Fibroblast of lung (primary cell): ENCODE measurements at places on chromosomes 5 and 9.
A peak's percentile ranks its signal among the peaks of the same experiment; 100 is the strongest.

- peak; percentile 12 for DNase-seq
Observed at GRCh38 chr9:88041447-88041846, 67.1 kb upstream of the CDK20 start.

DNA sequence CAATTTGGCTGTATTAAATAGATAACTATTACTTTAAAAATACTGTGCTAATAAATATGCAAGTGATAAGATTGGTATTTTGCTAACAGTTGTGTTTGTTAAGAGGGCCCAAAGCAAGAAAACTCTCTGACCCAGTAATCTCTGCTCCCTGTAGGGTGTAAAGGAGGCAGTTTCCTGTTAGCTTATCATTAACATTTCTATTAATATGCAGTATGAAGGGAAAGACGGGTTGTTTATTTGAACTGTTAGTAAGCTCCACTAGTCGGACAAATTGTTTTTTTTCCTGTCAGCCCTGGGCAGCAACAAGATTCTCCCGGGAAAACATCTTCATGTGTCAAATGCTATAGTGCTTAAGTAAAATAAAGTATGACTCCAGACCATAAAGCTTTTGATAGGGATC is 35.6 kb downstream of the ERP44 start:
- no peak for DNase-seq

- DNase-seq: no peak
Observed at GRCh38 chr5:135158982-135159381, 125.0 kb upstream of the PITX1 start.

DNA sequence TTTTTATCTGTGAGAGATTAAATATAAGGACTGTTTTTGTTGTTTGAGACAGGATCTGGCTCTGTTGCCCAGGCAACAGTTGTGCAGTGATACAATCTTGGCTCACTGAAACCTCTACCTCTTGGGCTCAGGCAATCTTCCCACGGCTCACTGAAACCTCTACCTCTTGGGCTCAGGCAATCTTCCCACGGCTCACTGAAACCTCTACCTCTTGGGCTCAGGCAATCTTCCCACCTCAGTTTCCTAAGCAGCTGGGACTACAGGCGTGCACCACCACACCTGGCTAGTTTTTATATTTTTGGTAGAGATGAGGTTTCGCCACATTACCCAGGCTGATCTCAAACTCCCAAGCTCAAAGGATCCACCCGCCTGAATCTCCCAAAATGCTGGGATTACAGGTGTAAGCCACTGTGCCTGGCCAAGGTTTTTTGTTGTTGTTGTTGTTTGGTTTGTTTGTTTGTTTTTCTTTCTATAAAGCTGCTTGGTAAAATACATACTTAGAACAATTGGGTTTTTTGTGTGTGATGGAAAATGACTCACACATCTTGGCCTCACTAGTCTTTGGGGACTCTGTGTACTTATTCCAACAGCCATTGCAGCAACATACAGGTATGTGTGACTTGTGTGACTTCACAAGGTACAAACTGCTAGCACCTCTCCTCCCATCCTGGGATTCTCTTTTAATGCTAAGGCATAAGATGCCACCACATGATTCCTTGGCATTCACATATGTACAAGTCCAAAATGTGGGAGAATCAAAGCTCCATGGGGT is 36.5 kb upstream of the RASA1 start:
- DNase-seq: no peak

DNA sequence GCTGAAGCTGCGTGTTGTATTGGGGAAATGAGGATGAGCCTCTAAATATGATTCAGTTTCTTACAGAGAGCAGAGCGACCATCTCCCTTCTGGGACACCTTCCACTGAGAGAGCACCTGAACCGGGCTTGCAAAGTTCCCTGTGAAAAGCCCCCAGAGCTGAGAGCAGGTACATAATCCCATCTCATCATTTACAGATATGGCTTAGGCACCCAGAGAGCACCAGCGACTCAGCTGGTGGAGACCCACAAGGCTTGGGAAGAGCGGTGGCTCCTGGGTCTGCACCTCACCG is 324.3 kb upstream of the IRX4 start:
- no peak for DNase-seq

- DNase-seq: no peak
Observed at GRCh38 chr9:125359011-125359410, 97.4 kb downstream of the GAPVD1 start.

DNA sequence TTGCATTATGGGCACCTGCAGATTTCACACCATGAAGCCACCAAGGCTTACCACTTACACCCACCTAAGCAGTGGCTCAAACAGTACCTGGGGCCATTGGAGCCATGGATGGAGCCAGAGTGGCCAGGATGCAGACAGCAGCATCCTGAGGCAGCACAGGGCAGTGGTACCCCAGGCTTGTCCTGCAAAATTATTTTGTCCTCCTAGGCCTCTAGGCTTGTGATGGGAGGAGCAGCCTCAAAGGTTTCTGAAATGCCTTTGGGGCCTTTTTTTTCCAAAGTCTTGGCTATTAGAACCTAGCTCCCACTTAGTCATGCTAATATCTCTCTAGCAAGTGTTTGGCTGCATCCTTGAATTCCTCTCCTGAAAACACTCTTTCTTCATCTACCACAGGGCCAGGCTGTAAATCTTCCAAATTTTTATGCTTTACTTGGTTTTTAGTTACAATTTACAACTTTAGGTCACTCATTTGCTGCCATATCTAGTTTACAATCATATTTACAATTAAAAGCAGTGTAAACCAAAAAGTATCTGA is 15.7 kb downstream of the TMC1 start:
- no peak for DNase-seq

GRCh38 chr9:137350696-137351584 is 48.9 kb upstream of the NRARP start:
- DNase-seq: no peak

- peak; percentile 44 for DNase-seq
Observed at GRCh38 chr5:72848474-72849428, 32.3 kb downstream of the TNPO1 start.

DNA sequence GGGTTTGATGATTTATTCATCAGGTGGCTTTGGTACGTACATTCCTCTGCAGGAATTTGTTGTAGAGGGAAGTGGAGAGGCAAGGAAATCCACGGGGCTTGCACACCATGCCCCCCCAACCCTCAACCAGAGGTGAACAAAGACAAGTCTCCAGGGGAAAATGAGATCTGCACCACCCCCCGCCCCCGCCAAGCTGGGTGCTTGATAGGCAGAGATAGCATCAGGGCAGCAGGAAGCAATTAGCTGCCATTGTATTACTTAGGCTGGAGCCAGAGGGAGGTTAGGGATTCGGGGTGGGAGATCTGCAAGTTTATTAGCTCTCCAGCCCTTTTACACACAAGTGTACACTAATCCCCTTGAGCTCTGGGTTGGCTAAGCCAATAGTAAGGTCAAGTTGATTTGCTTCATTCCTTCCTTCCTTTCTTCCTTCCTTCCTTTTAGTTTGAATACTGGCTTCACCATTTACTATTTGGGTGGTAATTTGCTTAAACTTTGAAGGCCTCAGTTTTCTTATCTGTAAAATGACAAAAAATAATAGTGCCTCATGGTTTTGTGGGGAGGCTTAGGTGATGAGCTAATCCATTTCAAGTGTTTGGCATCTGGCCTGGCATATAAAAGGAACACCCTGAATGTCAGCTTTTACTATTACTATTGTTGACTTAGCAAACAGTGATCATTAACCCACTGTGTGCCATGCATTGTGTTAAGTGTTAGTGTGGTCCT is 34.1 kb downstream of the SPRY4 start:
- peak; percentile 70 for DNase-seq

- DNase-seq: peak; percentile 86
Observed at GRCh38 chr5:169788168-169788567, 151.1 kb downstream of the DOCK2 start.

DNA sequence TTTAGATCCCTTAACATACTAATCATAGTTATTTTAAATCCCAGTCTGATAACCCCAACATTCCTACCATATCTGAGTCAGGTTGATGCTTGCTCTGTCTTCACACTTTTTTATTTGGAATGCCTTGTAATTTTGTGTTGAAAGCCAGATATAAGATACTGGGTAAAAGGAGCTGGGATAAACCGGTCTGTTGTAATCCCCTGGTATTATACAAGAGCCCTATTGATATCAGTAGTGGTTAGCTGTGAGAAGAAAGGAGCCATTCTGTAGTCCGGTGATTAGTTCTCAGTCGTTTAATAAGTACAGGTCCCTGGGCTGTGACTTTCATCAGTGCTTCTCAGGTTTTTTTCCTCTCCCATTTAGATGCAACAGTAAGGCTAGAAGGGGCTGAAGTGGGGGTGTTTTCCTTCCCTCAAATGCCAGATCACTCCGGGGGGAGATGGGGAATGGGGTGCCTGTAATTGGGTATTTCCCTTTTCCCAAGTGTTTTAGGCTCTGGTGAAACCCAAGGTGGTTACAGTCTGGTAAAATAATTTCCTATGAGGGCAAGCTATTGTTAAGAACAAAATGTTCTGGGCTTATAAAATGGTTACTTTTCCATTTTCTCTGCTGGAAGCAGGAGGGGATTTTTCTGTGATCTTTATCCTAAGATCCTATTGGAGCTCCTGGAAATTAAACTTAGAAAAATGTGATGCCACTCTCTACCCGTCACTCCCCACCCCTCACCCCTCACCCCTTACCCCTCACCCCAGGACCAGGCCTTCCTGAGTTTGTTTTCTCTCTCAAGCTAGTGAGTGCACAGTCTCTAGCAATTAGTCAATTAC is 72.7 kb downstream of the KCNN2 start:
- DNase-seq: no peak

- no peak for DNase-seq
Observed at GRCh38 chr9:107161338-107161737, 121.7 kb upstream of the RAD23B start.

DNA sequence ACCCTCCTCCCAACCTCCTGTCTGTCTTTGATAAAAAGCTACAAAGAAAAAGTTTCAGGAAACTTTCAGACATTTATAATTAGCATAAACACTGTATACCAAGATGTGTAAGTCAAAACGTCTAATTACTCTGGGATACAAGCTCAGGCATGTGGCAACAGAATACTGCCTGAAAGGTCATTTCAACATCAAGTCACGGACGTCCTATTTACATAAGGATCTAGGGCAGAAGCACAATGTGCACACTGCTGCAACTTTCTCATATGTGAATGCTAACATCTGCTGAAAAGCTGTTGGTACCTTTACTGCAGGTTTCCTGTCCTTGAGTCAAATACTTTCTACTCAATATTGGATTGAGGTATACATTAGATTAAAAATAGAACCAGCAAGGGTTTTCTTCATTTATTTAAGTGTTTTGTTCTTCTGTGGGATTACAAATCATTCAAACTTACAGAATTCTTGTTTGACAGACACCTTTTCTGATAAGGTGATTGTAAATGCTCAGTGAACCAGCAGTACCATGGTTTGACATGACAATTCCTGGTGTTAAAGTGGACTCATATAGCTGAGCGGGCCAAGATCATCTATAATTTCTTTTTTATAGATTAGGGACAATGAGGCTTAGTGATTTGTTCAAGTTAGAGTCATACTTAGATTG is 36.8 kb downstream of the ELL2 start:
- peak; percentile 87 for DNase-seq

DNA sequence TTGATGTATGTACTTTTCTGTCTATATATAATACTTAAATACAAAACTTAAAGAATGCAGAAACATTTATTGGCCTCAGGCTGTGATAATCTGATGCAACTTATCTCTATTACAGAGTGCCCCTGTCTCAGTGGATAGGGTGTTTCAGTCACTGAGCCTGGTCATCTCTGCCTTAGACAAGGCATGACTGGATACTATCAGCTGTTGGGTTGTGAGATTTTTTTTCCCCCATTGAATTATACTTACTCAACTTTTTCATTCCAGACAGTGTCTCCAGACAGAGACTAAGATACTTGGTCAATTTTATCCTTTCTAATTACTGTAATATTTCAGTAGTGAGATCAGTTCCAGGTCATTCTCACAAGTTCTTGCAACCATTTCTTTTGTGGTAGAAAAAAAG is 26.7 kb downstream of the XRCC4 start:
- no peak for DNase-seq

DNA sequence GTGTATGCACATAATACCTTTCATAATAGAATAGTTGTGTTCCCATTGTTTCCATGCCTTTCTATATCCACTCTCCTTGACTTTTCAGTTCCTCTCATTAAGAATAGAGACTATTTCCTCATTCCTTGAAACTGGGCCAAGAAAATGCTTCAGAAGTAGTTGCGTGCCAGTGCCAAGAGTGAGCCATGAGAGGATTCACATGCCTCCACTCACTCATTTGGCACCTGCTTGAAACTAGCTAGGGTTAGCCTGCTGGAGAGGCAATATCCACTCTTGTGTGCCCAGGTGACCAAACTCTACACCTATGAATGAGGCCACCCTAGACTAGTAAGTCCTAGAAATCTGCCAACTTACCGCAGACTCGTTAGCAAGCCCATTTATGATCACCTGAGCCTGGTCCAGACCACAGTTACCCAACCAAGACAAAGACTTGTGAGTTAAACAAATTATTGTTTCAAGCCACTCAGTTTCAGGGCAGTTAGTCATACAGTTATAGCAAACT is 276.3 kb downstream of the EPB41L4A start:
- DNase-seq: peak; percentile 72

DNA sequence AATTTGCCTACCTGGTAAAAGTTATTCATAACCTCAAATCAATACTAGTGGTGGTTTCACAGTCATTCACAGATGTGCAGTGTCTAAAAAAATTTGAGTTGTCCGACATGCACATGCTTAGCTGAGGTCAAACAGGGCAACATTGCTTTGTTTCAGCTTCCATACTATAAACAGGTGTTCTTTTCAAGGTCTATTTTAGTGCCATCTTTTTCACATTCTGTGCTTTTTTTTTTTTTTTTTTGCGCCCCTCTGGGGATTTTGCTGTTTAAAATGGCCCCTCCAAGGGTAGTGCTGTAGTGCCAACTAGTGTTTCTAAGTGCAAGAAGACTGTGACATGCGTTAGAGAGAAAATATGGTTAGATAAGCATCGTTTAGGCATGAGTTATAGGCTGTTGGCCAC is 14.5 kb downstream of the PHAX start:
- DNase-seq: no peak

GRCh38 chr5:146888351-146888978 is 9.9 kb upstream of the PPP2R2B start:
- no peak for DNase-seq

DNA sequence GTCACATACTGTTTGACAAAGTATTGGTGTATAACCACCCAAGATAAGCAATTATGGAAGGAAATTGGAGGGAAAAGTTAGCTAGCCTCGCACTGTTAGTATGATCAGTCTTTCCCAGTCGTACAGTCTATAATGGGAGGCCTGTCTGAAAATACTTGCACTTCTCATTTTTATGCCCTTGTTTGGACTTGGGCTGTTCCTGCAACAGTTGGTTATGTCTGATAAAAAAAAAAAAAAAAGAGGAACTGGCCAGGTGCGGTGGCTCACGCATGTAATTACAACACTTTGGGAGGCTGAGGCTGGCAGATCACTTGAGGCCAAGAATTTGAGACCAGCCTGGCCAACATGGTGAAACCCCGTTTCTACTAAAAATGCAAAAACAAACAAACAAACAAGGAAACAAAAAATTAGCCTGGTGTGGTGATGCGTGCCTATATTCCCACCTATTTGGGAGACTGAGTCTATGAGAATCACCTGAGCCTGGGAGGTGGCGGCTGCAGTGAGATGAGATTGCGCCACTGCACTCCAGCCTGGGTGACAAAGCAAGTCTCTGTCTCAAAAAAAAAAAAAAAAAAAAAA is 58.3 kb upstream of the ANKRD33B start:
- DNase-seq: no peak

- no peak for DNase-seq
Observed at GRCh38 chr9:106728860-106729259, 134.1 kb upstream of the ZNF462 start.

GRCh38 chr5:179195561-179196404 is 135.6 kb downstream of the ZNF354C start:
- DNase-seq: peak; percentile 7
